Activated CD4-positive, alpha-beta T cell treated with anti-CD3 and anti-CD28 coated beads, Interleukin-2, amount 10 ng/mL, durations not matched to agents 24 days and 14 days (primary cell): ENCODE measurements at places on chromosomes 7 and 10. TPM values are rescaled to one million over a fixed set of nuclear protein-coding genes. Genes with fewer than 3 reads are reported as not detected.

The STAG3 gene
- total RNA-seq, result 23.7 TPM in 2 replicates

The ADAMTS14 gene
- total RNA-seq, result 0.33 and 0.52 TPM in 2 replicates

The ITIH5 gene
- total RNA-seq, result not detected in 2 replicates

The MCM10 gene
- total RNA-seq, result 107 and 112 TPM in 2 replicates

The TCF7L2 gene
- total RNA-seq, result 0.21 and 0.43 TPM in 2 replicates

The SPDYE2B gene
- total RNA-seq, result not detected in 2 replicates

The ELFN1 gene
- not detected in 2 replicates for total RNA-seq
